Stimulated activated CD8-positive, alpha-beta memory T cell treated with anti-CD3 and anti-CD28 coated beads, Interleukin-15, amount 100 ng/mL, for 4 hours (primary cell): ENCODE measurements at places on chromosomes 6 and 20.

GRCh38 chr6:135105710-135106109, 51.1 kb upstream of the HBS1L start:
- DNase-seq, result no peak

DNA sequence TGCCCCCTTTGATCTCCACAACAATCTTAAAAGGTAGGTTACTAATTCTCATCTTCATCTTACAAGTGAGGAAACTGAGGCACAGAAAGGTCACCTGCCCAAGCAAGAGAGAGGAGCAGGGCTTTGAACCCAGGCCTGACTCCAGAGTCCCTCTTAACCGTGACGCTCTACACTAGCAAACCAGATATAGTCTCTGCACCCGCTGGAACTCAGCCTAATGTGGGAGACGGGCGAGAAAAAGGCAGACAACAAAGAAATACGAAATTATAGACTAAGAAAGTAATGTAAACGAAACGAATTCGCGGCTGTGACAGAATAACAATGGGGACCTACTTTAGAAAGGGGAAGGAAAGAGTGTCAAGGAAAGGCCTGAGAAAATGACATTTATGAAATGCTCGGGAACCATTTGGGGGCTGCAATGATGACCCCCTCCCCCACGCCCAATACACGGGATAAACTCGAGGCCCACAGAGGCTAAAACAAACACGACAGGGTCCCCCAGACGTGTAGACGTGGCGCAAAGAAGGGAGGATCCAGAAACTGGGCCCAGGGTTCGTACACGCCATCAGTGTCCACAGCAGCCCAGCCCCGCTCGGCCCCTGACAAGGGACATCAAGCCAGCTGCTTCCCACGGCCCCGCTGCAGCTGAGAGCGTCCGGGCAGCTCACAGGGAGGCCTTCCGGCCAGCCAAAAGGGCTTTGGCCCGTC, 637 bp downstream of the TRPC4AP start:
- no peak for DNase-seq

GRCh38 chr6:38688579-38689087, 14.3 kb downstream of the GLO1 start:
- no peak for DNase-seq

DNA sequence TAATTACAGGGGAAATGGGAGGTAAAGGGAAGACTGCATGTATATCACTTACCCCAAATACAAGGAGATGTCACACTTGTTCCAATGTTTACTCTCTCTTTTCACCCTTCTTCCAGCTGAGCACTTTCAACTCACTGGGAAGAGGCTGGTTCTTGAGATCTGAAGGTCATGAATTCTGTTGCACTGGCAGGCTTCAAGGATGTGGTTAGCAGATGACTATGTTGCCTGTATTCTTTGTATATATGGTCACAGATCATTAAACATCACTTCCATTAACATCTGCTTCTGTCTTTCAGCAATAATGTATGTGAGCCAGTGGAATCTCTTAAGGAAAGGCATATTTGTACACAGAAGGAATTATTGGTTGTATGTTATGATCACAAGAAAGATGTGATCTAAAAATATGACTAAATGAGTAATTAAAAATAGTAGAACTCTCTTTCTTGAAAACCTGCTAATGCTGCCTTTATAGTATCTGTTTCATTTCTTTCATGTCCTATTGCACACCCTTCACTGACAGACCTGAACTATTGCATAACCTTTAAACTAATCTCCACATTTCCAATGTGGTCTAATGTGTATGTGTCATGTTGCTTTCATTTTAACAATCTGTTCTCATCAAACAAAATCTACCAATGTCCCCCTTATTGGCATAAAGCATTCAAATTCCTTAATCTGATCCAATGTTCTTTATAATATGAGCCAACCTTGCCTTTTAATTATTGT, 131.4 kb upstream of the EPHA7 start:
- DNase-seq, result no peak

DNA sequence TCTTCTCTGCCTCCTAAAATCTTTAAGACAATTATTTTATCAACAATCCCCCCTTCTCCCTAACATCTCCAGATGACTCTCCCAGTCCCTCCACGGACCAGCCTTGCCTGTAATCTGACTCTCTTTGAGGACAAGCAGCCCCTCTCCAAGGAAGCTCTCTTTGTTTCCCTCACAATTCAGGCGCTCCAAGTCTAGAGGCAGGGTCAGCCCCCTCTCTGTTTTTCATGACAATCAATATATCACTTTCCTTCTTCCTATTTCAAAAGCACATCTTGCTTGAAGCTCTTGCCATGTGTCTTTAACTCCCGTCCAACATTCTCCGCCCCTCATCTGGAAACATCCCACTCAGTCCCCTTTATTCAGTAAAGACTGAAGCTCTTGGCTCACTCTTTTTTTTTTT, 393.4 kb upstream of the SULF2 start:
- DNase-seq, result no peak

DNA sequence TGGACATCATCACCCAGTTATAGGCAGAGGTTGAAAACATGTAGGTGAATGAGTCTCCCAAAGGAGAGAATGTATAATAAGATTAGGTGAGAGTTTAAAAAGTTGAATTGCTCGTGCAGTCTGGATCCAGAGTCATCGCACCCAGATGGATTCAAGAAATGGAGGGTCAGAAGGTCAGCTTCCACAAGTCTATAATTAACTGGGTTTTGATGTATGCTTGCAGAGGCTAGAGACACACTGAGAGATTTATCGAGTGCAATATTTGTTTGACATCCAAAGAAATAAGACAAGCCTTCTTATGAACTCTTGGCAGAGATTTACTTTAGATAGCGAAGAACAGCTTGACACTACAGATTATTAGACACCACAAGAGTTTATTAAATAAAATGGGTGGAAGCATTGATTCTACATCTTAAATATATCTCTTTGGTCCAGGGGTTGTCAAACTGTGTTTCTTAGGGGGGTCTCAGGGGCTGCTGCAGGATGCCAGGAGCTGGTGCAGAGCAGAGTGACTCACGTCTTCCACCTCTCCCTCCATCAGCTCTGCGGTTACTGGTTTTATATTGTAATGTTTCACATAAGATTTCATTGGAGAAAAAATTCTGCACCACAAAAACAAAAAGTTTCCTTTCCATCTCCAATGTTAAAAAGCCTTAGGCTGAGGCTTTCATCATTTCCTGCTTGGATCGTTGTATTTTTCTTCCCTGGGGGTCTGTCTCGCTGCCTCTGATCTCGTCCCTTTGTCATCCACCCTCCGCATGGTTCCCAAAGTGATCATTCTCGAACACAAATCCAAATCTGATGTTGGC, 176.2 kb upstream of the AHI1 start:
- DNase-seq, result no peak

- DNase-seq, result no peak
Measured at GRCh38 chr20:41287327-41287726, 30.2 kb downstream of the ZHX3 start.

- no peak for DNase-seq
Measured at GRCh38 chr6:163185744-163186143, 228.8 kb upstream of the QKI start.

DNA sequence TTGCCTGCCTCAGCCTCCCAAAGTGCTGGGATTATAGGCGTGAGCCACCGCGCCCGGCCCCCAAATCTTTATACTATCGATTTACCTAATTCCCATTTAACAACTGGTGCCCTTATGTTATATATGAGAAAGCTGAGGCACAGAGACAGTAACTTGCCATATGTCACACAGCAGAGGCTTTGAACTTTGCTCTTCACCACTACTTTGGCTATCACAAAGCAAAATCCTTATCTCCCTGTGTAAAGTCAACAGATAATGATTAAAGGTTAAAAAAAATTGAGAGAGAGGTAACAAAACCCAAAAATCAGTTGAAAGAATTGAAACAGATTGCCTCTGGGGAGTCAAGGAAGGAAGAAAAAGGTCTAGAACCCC, 22.3 kb downstream of the ILRUN start:
- DNase-seq, result no peak

DNA sequence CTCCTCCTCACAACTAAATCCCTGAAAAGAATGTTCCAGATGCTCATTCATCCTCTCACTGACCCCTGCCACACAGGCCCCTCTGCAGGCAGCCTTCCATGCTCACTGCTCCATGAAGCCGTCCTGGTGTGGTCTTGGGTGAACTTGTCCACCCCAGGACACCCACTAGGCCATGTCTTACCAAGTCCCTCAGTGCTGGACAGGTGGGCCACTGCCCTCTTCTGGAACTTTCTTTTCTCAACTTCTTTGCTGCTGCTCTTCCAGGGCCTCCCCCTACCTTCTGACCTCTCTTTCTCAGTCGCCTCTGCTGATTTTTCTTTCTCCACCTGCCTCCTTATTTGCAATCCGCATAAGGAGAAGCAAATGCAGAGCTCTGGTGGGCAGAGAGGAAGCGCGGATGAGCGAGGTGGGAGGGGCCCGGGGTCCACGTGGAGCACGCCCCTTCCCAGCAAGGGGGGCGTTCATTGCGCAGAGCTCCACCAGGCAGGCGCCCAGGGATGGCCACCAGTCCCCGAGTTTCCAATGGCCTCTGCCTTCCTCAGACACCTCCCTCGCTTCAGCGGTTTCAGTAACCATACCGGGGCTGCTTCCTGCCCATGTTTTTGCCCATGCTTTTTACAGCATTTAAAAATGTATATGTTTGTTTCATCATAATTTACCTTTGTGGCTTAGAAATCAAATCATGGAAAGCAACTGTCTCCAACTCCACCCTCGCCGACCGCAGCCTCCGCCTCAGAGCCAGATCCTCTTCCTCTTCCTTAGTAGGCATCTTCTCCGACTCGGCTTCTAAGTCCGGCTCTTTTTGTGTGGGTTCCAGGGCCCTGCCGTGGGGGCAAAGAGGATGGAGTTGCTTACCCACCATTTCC, 129.6 kb downstream of the ZDHHC14 start:
- DNase-seq, result no peak

- DNase-seq, result no peak
Measured at GRCh38 chr20:23027721-23028120, 7.4 kb upstream of the SSTR4 start.

- no peak for DNase-seq
Measured at GRCh38 chr6:155645325-155645724, 189.7 kb upstream of the NOX3 start.

GRCh38 chr20:5696011-5696559, 54.1 kb upstream of the SHLD1 start:
- DNase-seq, result no peak

- no peak for DNase-seq
Measured at GRCh38 chr6:105522626-105523322, 119.9 kb upstream of the PREP start.

DNA sequence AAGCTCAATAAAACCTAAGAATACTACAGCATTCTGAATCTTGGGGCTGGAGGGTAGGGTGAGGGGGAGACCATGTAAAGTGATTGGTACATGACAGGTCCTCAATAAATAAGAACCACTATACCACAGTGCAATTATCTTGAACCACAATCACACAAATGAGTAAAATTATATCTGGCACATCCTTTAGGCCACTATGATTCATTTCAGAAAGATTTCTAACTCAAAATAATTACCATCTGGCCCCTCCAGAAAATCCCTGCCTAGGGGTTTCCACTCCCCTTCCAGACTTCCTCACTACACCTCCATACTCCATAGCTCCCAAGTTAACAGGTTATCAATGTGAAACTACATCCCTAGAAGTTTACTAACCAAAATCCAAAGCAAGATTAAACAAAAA, 19.7 kb downstream of the AKIRIN2 start:
- DNase-seq, result no peak

GRCh38 chr6:41455818-41456217, 90.4 kb upstream of the FOXP4 start:
- no peak for DNase-seq

DNA sequence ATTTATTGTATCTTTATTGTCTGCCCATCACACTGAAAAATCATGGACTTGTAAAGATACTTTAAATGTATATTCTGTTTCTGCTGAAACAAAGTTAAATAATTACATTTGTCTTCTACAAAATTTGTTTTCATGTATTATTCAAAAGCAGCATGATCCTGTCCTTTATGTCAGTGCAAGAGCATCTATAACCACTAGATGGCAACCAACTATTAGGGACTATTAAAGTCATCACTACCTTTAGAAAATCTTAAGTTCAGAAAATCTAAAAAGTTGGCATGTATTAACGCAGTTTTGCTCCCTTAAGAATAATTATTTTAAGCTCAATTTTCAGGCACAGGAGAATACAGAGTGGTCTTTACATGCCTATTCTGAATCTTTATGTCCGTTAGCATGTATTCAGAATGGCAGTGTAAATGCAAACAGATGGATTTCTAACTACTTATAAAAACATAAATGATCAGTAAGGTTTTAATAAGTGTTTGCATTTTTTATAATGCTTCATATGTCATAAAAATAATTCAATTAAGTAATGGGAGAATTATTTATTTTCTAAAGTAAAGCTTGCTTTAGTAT, 17.8 kb downstream of the TMEM30A start:
- DNase-seq, result no peak

DNA sequence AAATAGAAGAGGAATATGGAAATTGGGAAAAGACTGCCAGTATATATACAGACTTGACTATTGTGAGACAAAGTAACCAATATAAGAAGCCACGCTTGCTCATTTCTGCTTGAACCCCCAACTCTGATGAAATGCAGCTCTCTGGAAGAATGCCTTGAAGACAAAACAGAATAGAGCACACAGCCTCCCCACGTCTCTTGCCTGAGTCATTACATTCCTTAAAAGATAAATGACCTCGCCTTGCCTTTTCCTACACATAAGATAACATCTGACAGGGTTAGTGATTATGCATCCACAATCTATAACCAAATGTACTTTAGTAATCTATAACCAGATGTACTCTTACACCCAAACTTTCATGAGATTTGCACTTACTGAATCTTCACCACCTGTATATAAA, 141.1 kb upstream of the EEF1E1 start:
- no peak for DNase-seq

- no peak for DNase-seq
Measured at GRCh38 chr6:158960026-158960425, 40.0 kb downstream of the RSPH3 start.

- DNase-seq, result no peak
Measured at GRCh38 chr6:135707426-135707825, 144.1 kb upstream of the PDE7B start.

DNA sequence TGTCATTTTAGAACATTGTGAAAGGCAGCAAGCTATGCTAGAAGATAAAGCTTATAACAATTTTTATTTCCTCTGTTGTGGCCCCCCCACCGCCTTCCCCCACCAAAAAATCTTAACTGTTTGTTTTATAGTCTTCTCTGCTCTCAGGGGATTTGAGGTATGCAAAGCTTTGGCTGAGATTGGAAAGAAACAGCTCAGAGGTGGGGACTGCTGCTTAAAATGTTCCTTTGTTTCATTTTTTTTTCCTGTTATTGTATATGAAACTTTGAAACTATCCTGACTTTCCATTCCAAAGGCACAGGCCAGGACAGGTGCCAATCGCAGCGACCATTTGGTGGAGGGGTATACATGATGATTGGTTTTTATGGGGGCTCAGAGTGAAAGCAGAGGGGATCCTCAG, 114.7 kb upstream of the PHACTR1 start:
- no peak for DNase-seq

DNA sequence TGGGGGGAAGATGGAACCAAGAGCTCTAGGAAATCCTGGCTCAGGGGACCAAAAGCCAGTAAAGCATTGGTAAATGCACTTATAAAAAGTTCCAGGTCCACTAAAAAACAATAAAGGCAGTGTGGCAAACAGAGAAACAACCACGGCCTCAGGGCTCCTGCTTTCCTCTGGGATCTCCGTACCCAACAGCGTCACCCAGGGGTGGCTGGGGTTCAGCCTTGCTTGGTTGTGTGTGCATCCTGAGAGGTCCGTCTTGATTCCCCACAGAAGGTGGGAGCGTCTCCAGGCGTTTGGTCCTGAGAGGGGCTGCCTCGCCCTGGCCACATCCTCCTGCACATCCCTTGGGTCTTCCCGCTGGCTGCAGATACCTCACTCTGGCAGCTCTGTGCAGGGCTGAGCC, 60.6 kb downstream of the SMOC2 start:
- no peak for DNase-seq
